NCI-H69 (cell line): ENCODE measurements at places on chromosomes 11 and 22.

GRCh38 chr22:43622886-43623285 lies 189.2 kb downstream of the EFCAB6 start:
- no peak for DNase-seq

DNA sequence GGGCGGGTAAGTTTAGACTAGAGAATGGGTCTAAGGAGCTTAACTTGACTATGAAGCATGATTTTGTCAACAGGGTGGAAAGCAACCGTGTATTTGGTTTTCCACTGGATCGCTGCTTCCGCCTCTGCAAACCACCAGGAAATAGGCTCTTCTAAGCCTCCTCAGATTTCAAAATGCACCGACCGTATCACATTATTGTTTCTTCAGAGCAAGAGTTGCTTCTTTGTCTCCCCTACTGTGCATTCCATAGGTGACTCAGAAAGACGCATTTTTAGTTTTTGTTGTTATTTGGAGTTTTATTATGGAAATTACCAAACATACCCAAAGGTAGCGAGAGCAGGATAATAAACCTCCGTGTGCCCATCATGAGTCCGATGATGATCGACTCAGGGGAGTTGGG lies 64.3 kb upstream of the RASD2 start:
- no peak for DNase-seq

DNA sequence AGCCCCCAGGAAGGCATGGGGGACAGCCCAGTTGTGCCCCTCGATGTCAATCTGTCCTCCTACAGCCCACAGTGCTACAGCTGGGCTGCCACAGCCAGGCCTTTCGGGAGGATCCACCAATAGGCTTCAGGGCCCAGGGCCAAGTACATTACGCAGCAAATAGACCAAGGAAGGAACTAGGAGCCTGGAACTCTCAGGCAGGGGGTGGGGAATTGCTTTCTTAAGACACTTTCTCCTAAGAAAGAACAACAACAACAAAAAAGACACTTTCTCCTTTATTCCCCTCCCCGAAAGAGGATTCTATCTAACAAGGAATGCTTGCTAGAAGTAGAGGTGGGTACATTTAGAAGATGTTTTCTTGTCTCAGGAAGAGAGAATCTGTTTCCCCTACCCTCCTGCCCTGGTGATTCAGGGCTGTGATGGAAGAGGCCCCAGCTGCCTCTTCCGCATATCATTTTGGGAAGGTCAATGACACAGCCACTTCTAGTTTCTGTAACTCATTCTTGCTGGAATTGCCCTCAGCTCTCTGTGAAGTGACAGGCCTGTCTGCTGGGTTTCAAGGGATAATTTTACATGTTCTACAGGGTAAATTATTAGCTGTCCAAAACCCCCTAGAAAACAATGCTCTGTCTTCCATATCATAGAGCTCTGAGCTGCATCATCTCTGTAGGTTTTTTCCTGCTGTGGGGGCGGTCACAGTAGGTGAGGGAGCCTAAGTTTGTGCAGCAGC lies 6.0 kb upstream of the MALAT1 start:
- DNase-seq = peak; percentile 79

- DNase-seq = peak; percentile 9
Measured at GRCh38 chr11:132410383-132410782, 1040.0 kb downstream of the NTM start.

DNA sequence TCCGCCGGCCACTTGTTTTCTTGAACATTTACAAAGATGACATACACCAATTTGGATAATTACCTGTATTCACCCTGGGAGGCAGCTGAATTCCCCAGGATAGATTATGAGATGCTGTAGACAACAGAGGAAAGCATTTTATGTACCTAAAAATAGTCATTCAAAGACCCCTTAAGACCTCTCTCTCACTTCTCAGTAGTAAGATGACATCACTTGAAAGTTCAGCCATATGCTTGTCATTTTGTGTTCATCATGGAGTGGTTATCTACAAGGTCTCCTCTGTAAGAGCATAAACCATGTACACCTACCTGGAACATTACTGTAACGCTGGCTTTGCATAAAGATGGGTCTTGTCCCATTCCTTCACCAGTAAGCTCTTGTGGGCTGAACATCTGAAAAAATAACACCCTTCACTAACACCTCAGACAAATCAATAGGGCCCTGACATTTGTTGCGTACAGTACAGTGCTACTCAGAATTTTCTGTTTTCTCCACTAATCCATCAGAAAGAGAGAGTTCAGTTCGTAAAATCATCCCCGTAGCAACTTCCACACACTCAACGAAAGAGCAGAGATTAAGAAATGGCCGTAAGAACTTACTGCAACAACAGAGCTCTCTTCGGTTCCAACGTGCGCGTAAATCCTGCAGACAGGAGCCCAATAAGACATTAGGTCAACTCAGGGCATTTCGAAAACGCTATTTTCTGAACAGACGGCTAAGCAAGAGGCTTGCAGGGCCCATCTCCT lies 15.6 kb upstream of the WDR74 start:
- DNase-seq = peak; percentile 34

- no peak for DNase-seq
Measured at GRCh38 chr11:68838572-68838964, 3.1 kb downstream of the CPT1A start.

DNA sequence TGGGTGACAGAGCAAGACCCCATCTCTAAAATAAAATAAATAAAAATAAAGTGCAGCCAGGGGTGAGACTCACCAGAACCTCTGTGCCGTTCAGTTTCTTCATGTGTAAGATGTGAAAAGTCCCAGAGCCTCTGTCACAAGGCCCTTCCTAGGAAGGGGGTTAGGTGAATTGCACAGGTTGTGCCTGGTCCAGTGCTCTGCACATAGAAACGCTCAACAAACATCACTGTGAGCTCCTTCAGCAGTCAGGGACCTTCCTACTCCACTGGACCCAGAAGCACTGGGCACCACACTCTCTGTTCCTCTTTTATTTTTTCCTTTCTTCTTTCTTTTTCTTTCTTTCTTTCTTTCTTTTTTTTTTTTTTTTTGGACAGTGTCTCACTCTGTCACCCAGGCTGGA lies 22.3 kb downstream of the MRPL21 start:
- no peak for DNase-seq

DNA sequence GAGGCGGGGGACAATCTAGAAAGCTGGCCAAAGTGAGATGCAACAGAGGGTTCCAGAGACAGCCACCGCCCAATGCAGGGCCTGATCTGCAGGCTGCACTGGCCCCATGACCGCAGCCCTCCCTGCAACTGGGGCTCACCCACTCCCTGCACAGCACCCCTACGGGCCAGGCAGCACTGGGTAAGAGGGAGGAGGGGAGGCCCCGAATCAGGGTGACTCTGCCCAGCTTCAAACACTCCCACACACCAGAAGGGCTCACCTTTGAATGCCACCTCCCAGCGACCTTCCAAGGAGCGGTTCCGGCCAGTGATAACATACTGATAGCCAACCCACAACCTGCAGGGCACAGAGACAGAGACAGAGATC lies 59.3 kb downstream of the DGCR2 start:
- DNase-seq = no peak

GRCh38 chr11:16785520-16786128 lies 47.2 kb downstream of the C11orf58 start:
- DNase-seq = peak; percentile 67

GRCh38 chr11:76891793-76892192 lies 31.1 kb downstream of the ACER3 start:
- no peak for DNase-seq

GRCh38 chr11:130798280-130798679 lies 118.0 kb downstream of the SNX19 start:
- DNase-seq = no peak

DNA sequence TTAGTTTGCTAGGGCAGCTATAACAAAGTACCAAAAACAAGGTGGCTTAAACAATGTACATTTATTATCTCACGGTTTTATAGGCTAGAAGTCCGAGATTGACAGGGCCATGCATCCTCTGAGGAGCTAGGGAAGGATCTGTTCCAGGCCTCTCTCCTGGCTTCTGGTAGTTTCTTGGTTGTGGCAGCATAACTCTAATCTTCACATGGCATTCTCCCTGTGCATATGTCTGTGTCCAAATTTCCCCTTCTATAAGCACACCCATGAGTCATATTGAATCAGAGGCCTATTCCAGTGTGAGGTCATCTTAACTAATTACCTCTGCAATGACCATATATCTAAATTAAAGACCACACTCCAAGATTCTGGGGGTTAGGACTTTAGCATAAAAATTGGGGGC lies 31.3 kb upstream of the MMP13 start:
- no peak for DNase-seq

DNA sequence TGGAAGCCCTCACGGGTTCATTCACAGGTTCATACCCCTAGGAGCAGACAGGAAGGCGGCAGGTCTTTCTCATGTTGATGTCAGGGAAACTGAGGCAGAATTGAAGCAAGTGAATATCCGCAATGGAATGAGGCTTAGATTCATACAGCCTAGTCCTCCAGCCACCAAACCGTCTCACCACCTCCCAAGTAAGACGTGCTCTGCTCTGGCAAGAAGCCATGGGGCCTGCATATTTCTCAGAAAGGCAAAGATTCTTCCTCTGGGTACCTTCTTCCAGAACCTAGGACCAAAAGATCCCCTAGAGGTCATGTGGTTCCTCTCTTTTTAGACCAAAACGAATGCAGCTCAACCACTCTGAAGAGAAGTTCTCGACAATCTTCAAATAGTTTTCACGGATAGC lies 1.7 kb downstream of the AP1B1 start:
- DNase-seq = no peak

GRCh38 chr22:29691636-29692326 lies 28.0 kb upstream of the CABP7 start:
- peak; percentile 100 for DNase-seq

DNA sequence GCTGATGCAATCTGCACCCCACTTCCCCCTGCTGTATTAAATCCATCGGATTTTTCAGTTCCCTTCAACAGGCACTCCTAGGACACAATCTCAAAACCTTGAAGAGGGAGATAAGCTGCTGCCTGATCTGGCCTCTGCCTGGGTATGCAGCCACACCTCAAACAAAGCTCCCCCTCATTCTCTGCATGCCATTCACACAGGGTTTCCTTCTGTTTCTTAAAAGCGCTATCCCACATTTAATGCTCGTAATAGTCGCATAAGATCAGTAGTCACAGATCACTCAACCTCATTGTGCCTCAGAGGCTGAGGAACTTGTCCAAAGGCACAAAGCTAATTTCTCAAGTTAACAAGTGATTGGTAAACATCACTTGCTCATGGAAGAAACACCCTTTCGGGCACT lies 34.0 kb downstream of the UQCR10 start:
- no peak for DNase-seq

DNA sequence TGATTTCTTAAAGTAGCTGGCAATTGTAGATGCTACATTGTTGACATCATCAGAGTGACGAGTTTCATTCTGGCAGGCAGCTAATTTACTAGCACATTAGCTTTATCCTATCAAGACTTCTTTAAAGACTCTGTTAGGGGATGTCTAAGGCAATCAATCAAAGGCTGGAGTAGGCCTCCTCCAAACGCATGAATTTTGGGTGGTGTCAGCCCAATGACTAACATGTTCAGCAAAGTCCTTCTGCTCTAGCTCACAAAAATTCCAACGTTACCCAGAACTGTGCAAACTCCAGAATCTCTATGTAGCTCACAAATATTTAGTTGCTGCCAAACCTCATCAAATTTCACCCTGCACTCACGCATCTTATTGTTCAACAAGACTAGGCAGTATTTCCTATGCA lies 395.6 kb downstream of the DLG2 start:
- no peak for DNase-seq

- DNase-seq = no peak
Measured at GRCh38 chr11:11430431-11430830, 77.4 kb upstream of the CSNK2A3 start.

GRCh38 chr11:4178813-4179662 lies 84.4 kb downstream of the RRM1 start:
- DNase-seq = no peak

- peak; percentile 80 for DNase-seq
Measured at GRCh38 chr11:119316729-119317591, at the start of gene MCAM. Gene MCAM, minus strand, starts transcription at chr11:119317130. Its CDS starts 29 bp downstream, at chr11:119317101.

- no peak for DNase-seq
Measured at GRCh38 chr11:107545101-107545514, 20.4 kb downstream of the ALKBH8 start.

DNA sequence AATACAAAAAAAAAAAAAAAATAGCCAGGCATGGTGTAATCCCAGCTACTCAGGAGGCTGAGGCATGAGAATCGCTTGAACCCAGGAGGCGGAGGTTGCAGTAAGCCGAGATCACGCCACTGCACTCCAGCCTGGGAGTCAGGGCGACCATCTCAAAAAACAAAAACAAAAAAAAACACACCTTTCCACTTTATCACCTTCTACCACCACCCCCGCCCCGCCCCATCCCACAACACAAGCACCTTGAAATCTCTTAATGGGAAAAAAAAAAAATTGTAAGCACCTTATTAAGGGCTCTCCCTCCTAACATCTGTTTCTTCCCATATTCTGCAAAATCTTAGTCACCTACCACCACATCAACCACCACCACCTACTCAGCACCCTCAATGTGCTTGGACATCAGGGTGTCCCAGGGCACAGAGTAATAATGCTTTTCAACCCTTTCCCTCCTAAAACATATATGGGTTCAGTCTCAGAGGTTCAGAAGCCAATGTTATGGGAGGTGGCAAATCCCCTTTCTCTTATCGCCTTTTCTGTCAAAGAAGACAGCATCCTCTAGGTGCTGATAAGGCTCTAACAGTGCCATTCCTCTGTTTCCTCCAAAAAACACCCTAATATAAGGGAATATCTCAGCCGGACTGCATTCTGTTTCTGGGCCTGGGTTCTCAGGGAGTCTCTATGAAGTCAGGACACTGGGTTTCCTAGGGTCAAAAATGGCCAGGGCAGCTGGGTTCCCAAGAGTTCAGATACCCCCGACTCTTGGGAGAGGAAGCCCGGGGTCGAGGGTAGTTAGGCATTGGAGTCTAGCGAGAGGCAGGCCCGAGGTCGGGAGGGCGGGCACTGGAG lies 718 bp downstream of the INTS5 start:
- no peak for DNase-seq

DNA sequence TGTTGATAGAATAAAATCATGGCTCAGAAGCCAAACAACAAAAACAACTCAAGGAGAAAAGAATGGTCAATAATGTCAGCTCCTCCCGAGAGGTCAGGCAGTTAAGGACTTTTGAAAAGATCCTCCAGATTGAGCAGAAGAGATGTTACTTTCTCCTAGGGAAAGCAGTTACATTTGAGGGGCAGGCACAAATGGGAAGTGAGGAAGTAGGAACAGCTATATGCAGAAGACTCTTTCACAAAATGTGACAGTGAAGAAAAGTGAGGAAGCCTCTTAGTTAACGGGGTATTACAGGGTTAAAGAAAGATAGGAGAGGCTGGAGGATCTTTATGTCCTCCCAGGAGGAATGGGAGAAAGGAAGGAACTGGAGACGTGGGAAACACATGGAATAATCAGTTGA lies 3.4 kb downstream of the DCHS1 start:
- no peak for DNase-seq

GRCh38 chr11:30914143-30914762 lies 328.1 kb upstream of the MPPED2 start:
- DNase-seq = peak; percentile 94
